ENCODE measurements at places on chromosomes 6 and 20.

DNA sequence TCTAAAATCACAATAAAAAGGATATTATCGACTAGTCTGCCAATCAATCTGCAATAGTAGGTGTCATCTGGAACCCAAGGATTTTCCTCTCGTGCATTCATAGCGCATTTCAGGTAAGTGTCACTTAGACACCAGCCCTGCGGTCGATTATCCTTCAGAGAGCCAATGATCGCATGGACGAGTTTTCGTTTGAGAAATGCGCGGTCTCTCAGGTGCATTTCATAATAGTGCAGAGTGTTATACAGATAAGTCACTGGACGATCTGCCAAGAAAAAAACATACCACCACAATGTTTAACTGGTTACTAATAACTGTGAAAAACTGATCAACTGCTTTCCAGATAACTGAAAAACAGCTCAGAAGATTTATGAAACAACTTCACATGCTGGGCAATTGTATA lies 21.0 kb downstream of the ARG1 start:
- no peak for DNase-seq

DNA sequence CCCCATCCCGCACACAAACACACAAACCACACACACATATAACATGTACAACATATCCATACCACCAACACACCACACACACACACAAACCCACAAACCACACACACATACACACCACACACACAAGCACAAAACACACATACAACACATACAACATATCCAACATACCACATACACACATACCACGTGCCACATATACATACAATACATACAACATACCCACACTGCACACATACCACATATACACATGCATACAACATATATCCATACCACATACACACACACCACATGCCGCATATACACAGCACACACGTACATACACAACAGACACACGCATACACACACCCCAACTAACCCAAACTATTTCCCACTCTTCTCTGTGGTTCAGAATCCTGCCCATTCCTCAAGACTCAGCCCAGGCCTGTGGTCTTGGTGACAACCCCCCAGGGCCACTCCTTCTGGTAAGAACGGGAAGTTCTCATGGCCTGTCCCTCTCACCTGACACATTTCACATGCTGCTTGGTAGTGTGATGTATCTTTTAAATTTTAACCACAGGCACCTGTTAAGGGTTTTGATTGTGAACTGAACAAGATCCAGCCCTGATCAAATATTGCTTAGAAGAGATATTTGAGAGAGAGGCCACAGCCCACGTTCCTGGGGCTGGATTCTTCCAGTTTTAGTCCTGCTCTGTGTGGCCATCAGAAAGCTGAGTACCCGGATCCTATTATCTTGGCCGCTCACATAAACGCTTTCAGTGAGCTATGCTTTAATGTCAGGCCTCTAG lies 55.9 kb upstream of the KCNK16 start:
- no peak for DNase-seq

DNA sequence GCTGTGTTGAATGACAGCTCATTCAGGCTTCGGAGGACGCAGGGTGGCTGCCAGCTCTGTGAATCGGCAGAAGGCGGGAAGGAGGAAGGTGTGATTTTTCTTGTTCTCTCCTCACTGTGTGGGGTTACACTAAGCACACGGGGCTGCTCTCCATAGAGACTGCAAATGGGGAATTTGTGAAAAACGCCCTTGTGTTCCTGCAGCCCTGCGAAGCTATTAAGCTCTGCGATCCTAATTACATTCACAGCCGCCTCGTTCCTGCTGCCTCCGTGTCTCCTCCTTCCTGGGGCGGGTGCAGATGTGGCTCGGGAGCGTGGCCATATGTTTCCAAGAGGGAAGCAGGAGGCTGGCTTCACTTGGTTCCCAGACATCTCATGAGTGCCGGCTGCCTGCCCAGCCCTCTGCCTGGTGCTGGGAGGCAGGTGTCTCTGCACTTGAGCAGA lies 124.0 kb downstream of the TOX2 start:
- no peak for DNase-seq

GRCh38 chr20:37346535-37347346 lies 801 bp downstream of the SRC start:
- DNase-seq: no peak

DNA sequence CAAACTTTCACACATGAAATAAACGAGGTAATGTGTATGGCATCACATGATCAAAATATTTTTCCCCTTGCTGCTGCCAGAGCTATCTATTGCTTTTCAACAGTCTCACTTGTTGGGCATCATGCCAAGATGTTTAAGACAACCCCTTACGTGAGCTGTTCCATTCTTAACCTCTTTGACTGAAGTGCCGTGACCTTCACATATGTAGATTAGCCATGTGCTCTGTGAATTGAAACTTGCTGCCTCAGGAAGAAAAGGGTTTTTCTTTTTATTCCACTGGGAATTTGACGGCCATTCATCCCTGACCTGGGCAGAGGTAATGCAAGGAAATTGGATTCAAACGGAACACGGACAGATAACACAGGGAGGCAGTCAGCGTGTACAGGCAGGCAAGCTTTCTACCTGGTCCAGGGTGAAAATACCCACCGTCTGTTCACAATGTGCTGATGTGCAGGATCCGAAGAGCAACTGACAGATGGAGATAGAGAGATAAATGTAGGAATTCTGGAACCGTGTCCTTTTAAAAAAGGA lies 14.2 kb downstream of the ARID1B start:
- no peak for DNase-seq
